ENCODE measurements at places on chromosomes 4 and X. TPM values are rescaled to one million over a fixed set of nuclear protein-coding genes. Genes with fewer than 3 reads are reported as not detected.

DNA sequence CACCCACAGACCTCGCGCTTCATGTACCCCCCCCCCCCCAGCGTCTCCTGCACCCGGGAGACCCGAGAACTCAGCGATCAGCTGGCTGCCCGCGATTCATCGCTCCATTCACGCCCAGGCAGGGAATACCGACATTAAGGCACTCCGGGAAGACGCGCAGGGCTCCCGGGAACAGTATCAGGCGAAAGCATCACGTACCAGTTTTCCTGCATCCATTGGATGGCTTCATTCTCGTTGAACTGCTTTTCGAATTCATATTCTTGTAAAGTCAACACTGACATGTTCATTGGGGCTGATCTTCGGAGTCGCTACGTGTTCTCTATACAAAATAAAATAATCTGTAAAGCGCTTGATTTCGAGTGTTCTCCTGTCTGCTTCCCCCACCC lies 373 bp downstream of the ELOVL6 start:
- no peak overlapping the region for H3K27ac ChIP-seq
- H3K27me3 ChIP-seq, result no peaks in the 10 kb centered on the region
- H3K4me1 ChIP-seq, result peaks cover 23% of the 10 kb centered on the region
- peak overlapping the region; percentile 95 for H3K4me3 ChIP-seq
- H3K36me3 ChIP-seq, result no peaks in the 10 kb centered on the region

GRCh38 chr4:6727943-6728250 lies 11.9 kb downstream of the BLOC1S4 start:
- no peaks in the 10 kb centered on the region for H3K36me3 ChIP-seq
- DNase-seq, result no peak
- no peaks in the 10 kb centered on the region for H3K27me3 ChIP-seq

DNA sequence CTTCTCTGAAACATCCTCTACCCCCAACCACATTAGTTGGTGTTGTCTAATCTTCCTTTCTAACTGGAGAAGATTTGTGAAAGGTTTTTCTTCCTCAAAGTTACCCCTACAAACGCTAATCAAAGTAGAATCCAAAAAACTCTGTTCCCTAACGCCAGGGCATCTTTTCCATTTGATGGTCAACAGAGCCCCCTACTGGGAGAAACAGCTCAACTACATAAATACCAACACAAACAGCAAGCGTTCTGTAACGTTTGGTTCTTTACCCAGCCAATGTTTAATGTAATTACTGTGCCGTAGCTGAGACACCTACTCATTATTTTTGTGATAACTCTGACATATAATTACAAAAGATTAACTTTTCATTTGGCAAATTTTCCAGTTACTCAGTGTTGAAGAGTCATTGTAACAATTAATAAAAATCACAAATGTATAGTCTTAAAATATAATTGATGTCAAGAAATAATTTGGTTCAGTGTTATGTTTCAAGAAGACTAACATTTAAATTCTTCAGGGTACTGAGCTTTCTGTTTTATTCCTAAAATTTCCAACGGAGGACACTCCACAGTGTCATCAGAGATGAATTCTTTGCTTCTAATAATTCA lies 94.9 kb upstream of the TBC1D9 start:
- H3K27ac ChIP-seq, result no peak overlapping the region
- H3K4me3 ChIP-seq, result no peak overlapping the region
- DNase-seq, result peak; percentile 69
- no peaks in the 10 kb centered on the region for H3K36me3 ChIP-seq

- no peaks in the 10 kb centered on the region for H3K4me1 ChIP-seq
- H3K27me3 ChIP-seq, result no peaks in the 10 kb centered on the region
- H3K27ac ChIP-seq, result no peak overlapping the region
- no peak overlapping the region for H3K4me3 ChIP-seq
- no peaks in the 10 kb centered on the region for H3K36me3 ChIP-seq
These were observed 95.3 kb upstream of the GUCY1A1 start for GRCh38 chr4:155571184-155571944.

- H3K4me3 ChIP-seq, result no peak overlapping the region
- no peaks in the 10 kb centered on the region for H3K27me3 ChIP-seq
- no peaks in the 10 kb centered on the region for H3K36me3 ChIP-seq
- no peaks in the 10 kb centered on the region for H3K4me1 ChIP-seq
These were observed 2340.7 kb downstream of the PCDH7 start for GRCh38 chr4:33060674-33061542.

GRCh38 chr4:101183666-101184373 lies 163.5 kb downstream of the PPP3CA start:
- DNase-seq, result no peak
- no peak overlapping the region for H3K4me3 ChIP-seq
- H3K36me3 ChIP-seq, result no peaks in the 10 kb centered on the region
- H3K4me1 ChIP-seq, result peaks cover 12% of the 10 kb centered on the region

DNA sequence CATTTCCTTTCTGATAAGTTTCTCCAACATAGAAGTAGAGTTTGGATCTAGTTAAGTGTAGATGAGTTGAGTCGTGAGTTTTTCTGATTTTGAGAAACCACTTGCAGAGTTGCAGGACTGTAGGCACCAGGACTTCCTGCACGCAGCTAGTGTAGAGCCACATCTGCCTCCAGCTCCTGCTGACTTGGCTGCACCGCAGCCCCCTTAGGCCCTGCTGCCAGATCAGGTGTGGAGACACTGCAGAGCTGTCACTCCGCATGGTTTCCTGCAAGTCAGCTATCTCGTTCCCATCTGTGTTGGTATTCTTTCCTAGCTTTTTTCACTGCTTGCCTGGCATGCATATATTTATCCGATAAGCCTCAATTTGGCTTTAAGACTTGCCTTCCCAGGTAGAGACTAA lies 48.9 kb downstream of the PCDH7 start:
- peak; percentile 36 for DNase-seq
- H3K4me1 ChIP-seq, result peaks cover 68% of the 10 kb centered on the region
- no peak overlapping the region for H3K27ac ChIP-seq

DNA sequence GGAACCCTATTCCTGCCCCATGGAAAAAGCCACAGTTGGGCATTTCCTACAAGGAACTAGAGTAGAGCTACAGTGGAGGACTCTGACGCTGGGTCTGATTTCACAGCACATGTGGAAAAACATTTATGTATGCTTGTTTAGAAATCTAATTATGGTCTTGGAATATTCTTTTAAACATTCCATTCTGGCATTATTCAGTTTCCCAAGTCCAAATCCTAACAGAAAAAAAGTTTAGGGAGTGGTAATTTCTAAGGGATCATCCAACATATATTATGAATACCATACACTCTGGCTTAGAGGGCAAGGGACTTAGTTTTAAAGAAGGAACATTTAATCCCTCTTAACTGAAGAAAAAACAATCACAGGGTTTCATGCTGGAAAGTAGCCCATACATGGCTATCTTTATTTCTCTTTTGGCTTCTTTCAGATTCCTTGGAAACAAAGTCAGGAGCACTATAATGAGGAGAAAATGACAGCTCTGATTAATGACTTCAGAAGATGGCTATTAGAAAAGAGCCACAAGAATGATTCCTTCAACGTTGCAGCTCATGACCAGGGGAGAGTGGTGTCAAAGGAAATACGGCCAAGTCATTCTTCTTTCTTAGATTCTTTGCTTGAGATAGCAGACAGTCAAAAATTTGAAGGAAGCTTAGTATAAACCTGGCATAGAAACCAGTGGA lies 56.1 kb downstream of the CNGA2 start:
- no peak overlapping the region for H3K4me3 ChIP-seq
- no peaks in the 10 kb centered on the region for H3K4me1 ChIP-seq
- DNase-seq, result no peak
- H3K36me3 ChIP-seq, result no peaks in the 10 kb centered on the region
- no peaks in the 10 kb centered on the region for H3K27me3 ChIP-seq

- H3K4me1 ChIP-seq, result peaks cover 7% of the 10 kb centered on the region
- H3K36me3 ChIP-seq, result no peaks in the 10 kb centered on the region
- no peak overlapping the region for H3K27ac ChIP-seq
- no peak overlapping the region for H3K4me3 ChIP-seq
- H3K27me3 ChIP-seq, result no peaks in the 10 kb centered on the region
These were observed 11.4 kb upstream of the NKRF start for GRCh38 chrX:119617517-119618164.

DNA sequence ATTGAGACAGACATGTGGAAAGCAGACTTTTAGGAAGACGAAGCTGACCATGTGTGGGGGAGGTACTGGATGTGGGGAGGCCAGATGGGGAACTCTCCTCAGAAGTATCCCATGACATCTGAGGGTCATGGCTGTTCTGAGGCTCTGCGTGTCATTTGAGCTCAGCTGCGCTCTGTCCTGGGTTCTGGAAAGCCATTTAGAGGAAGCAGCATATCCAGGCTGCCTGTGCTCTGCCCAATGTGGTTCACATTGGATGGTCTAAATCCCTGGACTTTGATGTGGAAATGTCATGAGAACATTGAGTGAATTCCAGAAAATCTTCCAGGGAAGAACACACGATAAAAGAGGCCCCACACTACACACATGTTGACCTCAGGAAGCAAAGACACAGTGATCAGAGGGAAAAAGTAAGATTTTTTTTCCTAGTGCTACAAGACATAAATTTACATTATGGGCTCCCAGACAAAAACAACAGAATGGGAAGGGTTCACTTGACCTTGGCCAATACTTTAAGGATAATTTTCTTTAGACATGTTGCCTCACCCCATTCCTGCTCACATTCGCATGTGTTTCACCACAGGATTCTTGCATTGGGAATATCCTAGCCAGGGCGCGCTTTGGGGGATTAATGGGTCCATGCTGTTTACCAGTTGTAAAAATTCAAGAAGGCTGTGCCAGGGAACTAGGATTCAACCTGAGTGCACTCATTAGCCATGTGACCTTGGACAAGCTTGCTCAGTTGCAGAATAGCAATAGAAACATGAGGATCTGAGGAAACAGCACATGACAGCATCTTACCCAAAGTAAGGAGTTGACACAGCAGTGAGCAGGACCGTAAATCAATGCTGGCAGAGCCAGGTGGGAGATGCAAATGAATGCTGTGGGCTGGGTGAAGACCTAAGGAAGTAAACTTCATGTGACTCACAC lies 73.2 kb upstream of the C1QTNF7 start:
- no peak for DNase-seq
- H3K27me3 ChIP-seq, result no peaks in the 10 kb centered on the region
- no peak overlapping the region for H3K27ac ChIP-seq
- H3K36me3 ChIP-seq, result no peaks in the 10 kb centered on the region
- no peaks in the 10 kb centered on the region for H3K4me1 ChIP-seq

DNA sequence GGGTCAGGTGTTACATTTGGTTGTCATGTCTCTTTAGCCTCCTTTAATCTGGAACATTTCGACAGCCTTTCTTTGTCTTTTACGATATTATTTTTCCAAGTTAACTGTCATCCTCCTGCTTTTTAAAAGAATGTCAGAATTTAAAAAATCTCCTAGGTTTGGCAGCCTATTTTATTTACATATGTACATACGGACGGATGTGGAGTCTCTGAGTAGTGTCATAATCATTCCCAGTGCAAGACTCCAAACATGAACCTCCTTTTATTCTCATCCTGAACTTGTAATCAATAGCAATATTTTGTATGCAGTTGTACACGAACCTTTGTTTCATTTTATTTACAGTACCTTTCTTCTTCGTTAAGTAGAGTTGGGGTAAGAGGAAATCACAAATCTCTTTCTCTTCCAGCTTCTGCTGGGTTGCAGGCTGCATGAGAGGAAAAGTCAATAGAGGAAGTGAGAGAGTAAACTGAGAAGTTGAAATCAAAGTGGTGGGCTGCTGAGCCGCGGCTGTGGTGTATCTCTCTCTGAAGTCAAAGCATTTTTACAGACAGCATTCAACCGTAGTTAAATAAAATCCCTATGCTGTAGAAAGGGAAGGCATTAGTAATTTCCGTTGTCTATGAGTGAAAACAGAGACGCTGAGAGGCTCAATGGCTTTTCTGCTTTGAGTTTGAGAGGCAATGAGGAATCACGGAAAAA lies 53.9 kb upstream of the RPS6KA3 start:
- no peak overlapping the region for H3K27ac ChIP-seq
- no peaks in the 10 kb centered on the region for H3K27me3 ChIP-seq
- H3K4me3 ChIP-seq, result no peak overlapping the region

Gene ADH7
- total RNA-seq, result not detected

Gene RFC1
- total RNA-seq, result 57.1 TPM

Gene IL1RAPL1
- total RNA-seq, result 1.3 TPM

Gene HELQ
- total RNA-seq, result 11.0 TPM

Gene TMEM154
- total RNA-seq, result 50.0 TPM

Gene DRD5
- not detected for total RNA-seq

Gene TCP11X2
- total RNA-seq, result not detected

Gene CT45A10
- not detected for total RNA-seq

Gene TLR10
- total RNA-seq, result not detected

Gene DRP2
- total RNA-seq, result 0.78 TPM

Gene LRPAP1
- 152 TPM for total RNA-seq

Gene AR
- total RNA-seq, result 16.0 TPM

Gene SLC38A5
- total RNA-seq, result 25.1 TPM

Gene TDO2
- not detected for total RNA-seq

Gene CCKAR
- not detected for total RNA-seq

Gene HSFX3
- not detected for total RNA-seq
